ENCODE measurements at places on chromosomes 4 and X.

GRCh38 chr4:48343551-48343950 is 2.2 kb downstream of the SLAIN2 start:
- no peak for DNase-seq

DNA sequence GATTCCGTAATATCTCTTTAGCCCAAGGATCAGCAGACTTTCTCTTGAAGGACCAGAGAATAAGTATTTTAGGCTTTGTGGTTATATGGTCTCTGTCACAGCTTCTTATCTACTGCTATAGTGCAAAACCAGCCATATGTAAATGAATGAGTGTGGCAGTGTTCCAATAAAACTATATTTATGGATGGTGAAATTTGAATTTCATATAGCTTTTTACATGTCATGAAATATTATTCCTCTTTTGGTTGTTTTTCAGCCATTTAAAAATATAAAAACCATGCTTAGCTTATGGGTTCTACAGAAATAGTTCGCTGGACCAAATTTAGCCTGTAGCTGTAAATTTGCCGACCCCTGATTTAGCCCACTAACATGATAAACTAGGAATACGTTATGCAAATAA is 18.0 kb upstream of the MSMO1 start:
- DNase-seq: no peak

- DNase-seq: no peak
These were observed 143.0 kb downstream of the RASL11B start for GRCh38 chr4:53005149-53005546.

DNA sequence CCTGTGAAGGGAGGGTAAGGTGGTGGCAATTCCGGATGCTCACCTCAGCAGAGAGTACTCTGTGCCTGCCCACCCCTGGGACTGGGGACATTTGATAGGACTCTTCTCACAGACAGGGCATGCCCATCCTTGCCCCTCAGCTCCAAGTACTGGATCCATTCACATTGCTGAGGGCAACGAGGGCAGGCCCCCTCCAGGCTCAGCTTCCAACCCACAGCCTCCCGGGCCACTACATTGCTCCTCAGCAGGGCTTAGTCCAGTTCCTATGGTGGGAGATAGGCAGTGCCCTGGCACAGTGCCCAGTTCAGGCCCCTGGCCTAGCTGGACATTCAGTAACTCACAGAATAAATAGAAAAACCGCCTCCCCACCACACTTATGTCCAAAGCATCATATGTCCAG is 15.1 kb upstream of the VSIG4 start:
- DNase-seq: no peak

- no peak for DNase-seq
These were observed 46.5 kb downstream of the SNX25 start for GRCh38 chr4:185255868-185256267.

DNA sequence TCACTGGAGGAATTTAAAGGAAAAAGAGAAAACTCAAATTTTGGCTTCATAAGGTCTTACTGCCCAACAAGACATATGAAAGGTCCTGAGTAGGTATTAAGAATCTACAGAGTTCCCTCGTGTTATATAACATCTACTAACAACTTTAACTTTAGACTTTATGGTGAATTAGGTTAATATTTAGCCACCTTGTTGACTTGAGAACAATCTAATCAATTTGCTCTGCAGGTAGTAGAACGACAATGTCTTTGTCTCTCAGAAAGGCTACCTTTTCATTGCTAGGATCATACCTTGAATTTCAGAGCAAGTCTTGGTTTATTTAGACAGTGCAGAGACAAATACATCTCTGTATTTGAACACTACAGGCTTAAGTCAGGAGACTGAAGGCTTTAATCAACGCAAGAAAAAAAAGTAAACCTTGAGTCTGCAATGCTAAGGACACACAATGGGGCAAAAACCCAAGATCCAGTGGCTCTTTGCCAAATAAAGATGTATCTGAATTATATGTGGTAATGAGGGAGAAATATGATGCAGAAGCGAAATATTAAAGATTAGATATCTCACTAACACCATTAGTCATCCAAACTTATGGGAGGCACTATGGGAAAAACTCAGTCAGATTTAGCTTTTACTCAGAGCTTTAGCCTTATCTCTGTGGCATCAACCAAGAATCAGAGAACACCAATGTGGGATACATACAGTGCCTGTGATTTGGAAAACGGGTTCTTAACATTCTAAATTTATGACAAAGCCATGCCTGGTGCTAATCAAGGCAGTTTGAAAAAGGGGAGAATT is 93.6 kb upstream of the FTHL17 start:
- DNase-seq: no peak

- no peak for DNase-seq
These were observed 59.0 kb downstream of the THOC2 start for GRCh38 chrX:123673813-123674212.

DNA sequence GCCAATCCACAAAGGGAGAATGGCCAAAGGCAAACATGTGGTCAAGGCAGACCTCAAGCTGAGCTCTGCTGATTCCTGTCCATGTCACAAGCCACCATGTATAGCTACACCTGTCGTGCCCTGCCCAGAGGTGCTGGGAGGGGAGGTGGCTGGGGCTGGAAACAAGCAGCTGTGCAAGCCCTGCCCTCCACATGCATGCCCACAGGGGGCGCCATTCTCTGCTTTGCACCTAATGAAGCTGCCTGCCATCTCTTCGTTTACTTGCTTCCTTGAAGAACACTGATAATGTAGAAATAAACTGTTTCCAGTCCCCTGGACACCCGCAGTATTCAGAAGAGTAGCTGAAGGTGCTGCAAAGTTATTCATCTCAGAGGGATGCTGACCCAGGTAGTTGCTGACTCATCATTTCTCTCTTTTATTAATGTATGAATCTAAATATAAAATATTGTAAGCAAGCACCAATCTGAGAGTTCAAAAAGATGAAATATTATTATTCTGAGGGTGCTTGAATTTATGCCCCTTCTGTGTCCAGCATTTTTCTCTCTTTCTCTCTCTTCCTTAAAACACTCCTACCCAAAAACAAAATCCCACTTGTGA is 278.6 kb downstream of the ADGRA3 start:
- DNase-seq: no peak

DNA sequence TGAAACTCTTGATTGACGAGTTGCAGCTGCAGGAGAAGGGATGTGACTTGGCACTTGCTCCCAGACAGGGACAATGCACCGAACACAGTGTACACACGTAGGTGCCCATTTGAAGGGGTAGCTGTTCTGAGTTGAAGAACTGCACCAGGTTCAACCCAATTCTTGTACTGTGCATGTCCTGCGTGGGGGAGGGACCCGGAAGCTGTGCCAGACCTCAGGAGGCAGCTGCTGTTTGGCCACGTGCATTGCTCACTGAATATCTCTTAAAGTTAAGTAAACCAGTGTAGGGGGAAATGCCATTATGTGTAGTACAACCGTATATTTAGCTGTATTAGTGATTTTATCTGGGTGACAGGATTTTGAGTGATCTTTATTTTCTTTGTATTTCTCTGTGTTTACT is 12.0 kb upstream of the RBBP7 start:
- no peak for DNase-seq

- no peak for DNase-seq
These were observed 534.0 kb downstream of the ANKRD50 start for GRCh38 chr4:124178449-124179021.

GRCh38 chrX:120457766-120458180 is 11.3 kb downstream of the LAMP2 start:
- DNase-seq: no peak

GRCh38 chr4:88134536-88135355 is 23.7 kb downstream of the ABCG2 start:
- no peak for DNase-seq

GRCh38 chrX:154457491-154458115 is 478 bp upstream of the PLXNA3 start:
- no peak for DNase-seq

GRCh38 chr4:48991357-48991756 is 5.3 kb downstream of the CWH43 start:
- no peak for DNase-seq

GRCh38 chrX:70455366-70456202 is 10.9 kb downstream of the DLG3 start:
- DNase-seq: no peak

DNA sequence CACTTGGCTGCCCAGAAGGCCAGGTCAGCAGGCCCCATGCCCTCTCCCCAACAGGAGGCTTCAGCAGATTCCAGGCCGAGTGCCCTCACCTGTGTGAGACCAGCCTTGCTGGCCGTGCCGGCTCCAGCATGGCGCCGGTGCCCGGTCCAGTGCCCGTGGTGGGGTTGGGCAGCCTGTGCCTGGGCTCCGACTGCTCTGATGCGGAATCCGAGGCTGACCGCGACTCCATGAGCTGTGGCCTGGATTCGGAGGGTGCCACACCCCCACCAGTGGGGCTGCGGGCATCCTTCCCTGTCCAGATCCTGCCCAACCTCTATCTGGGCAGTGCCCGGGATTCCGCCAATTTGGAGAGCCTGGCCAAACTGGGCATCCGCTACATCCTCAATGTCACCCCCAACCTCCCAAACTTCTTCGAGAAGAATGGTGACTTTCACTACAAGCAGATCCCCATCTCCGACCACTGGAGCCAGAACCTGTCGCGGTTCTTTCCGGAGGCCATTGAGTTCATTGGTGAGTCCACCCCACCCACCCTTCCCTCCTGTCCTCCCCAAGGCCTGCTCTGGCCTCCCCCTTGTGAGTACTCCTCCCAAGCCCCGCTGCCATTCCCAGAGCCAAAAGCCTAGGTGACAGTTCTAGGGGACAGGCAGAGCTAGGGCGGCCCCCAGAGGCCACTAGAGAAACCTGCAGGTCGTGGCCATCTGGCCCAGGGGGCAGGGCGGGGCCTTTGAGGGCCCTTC is 2.3 kb downstream of the DUSP9 start:
- peak; percentile 26 for DNase-seq

GRCh38 chr4:7161721-7162214 is 30.6 kb upstream of the SORCS2 start:
- peak; percentile 59 for DNase-seq

- DNase-seq: no peak
These were observed 109.0 kb downstream of the SHROOM4 start for GRCh38 chrX:50705042-50705441.

GRCh38 chr4:27629532-27630225 is 769.0 kb downstream of the STIM2 start:
- no peak for DNase-seq

- DNase-seq: no peak
These were observed 49.5 kb upstream of the ATP6AP2 start for GRCh38 chrX:40531056-40531826.

DNA sequence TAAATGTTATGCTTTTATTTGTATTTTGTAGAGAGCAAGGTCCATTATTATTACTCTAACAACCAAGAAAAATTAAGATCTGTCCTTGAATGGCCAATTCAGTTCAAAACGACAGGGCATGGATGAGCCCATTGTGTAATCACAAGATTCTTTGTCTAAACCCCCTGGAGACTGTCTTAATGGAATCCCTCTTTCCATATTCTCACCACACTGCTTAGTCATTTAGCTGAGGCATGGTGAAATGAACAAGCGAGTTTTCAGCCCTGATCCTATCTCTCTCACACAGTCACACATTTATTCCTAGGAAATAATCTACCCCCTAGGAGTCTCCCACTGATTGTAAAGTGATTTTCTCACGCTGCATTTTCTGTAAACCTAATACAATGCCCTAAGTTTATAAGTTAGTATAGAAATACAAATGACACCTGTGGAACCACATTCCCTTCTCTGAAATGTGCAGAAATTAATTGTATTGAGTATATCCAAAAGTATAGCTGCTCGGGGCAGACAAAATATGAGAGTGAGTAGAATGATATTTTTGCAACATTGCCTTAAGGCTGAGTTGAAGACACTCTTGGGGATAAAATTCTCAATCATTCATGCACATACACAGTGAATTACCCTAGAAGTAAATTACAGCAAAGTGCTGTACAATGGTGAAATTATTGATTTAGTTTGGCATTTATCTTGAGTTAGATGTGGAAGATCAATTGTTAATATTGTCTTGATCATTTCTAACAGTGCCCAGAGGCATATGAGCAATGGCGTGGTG is 119.7 kb upstream of the PCDH7 start:
- no peak for DNase-seq

Data from left forelimb (tissue), 1 donor.